ENCODE measurements at places on chromosomes 7 and 10. TPM values are rescaled to one million over a fixed set of nuclear protein-coding genes. Genes with fewer than 3 reads are reported as not detected.

DNA sequence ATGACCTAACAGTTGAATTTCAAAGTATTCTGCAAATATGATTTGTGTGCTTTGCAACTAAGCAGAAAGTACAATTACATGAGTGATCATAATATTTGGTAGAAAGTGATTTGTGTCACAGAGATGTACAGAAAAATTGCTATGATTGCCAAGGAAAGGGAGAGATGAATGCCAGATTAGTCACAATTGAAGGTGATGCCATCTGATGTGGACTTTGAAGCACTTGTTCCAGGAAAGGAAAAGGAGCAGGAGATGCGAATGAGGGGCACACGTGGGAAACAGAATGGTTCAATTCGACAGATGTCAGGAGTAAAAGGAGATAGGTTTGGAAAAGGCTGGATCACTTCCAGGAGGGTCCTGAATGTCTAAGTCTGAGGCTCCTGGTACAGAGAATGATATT is 153.1 kb upstream of the LAMB4 start:
- H3K4me3 ChIP-seq: no peak overlapping the region
- no peaks in the 10 kb centered on the region for H3K36me3 ChIP-seq
- H3K27ac ChIP-seq: no peak overlapping the region

Gene PIP
- not detected for total RNA-seq

Gene IKZF1
- 13.5 TPM for total RNA-seq

Gene ZSWIM8
- 137 TPM for total RNA-seq

Gene FFAR4
- 0.16 TPM for total RNA-seq

GRCh38 chr10:6009150-6009549 is 31.8 kb upstream of the IL15RA start:
- H3K4me1 ChIP-seq: no peaks in the 10 kb centered on the region
- no peak overlapping the region for H3K4me3 ChIP-seq
- no peak overlapping the region for H3K27ac ChIP-seq
- no peak for DNase-seq
- H3K27me3 ChIP-seq: no peaks in the 10 kb centered on the region

DNA sequence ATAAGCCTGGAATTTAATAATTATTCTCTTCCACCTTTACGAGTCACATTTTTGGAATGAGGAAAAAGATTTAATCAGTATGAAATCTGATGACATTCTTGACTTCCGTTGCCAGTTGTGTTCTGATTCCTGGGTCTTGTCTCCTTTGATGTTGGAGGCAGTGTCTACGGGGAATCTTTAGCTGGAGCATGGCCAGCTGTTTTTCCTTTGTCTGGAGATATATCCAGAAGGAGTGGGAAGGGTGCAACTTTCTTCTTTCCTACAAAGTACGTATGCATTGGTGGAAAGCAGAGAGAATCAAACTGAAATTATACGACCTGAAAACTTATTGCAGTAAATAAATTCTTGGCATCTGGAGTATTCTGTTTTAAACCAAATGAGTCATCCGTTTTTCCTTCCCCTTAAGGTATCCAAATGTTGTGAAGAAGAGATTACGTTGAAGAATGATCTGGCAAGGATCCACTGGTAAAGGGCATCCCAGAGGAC is 6.9 kb upstream of the GNG11 start:
- DNase-seq: no peak
- no peaks in the 10 kb centered on the region for H3K27me3 ChIP-seq
- H3K4me3 ChIP-seq: no peak overlapping the region
- H3K27ac ChIP-seq: no peak overlapping the region

DNA sequence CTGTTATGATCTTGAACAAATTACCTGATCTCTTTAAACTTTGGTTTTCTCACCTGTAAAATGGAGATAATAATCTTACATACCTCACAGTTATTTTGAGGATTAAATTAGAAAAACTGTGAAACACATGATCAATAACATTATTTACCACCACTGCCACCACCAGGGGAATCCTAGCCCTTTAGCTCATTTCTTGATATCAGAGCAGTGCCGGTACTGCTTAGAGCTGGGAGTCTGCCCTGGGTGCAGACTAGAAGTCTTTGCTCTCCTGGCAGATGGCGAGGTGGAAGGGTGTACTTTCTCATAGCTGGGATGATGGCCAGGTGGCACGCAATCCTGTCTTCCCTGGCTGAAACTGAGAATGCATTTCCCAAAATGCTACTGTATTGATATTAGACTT is 12.7 kb upstream of the EFCAB10 start:
- no peak overlapping the region for H3K4me3 ChIP-seq
- no peak for DNase-seq
- H3K27ac ChIP-seq: no peak overlapping the region
- H3K27me3 ChIP-seq: no peaks in the 10 kb centered on the region

- H3K27me3 ChIP-seq: no peaks in the 10 kb centered on the region
- H3K27ac ChIP-seq: no peak overlapping the region
- H3K4me1 ChIP-seq: no peaks in the 10 kb centered on the region
These were observed 414.2 kb upstream of the PODXL start for GRCh38 chr7:131970602-131971001.

DNA sequence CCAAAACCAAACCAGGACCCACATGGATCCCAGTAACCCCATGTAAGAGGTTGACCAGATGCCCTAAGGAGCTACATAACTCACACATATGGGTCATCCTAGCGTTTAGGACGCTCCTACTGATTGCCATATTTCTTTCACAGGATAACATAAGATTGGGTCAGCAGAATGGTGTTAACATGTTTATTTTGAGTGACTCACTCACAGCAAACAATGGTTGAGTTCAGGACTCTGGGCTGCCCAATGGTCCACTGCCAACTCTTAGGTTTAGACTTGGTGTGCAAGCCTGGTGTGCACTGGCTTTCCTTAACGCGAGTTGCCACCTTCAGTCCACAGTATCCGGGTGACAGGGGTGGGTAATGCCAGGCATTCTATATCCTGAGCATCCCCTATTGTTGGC is 211.5 kb downstream of the GPAM start:
- H3K27ac ChIP-seq: no peak overlapping the region
- no peak overlapping the region for H3K4me3 ChIP-seq
- no peaks in the 10 kb centered on the region for H3K4me1 ChIP-seq
- no peak for DNase-seq
